ENCODE measurements at places on chromosomes 2 and 18.
A peak's percentile ranks its signal among the peaks of the same experiment; 100 is the strongest.

DNA sequence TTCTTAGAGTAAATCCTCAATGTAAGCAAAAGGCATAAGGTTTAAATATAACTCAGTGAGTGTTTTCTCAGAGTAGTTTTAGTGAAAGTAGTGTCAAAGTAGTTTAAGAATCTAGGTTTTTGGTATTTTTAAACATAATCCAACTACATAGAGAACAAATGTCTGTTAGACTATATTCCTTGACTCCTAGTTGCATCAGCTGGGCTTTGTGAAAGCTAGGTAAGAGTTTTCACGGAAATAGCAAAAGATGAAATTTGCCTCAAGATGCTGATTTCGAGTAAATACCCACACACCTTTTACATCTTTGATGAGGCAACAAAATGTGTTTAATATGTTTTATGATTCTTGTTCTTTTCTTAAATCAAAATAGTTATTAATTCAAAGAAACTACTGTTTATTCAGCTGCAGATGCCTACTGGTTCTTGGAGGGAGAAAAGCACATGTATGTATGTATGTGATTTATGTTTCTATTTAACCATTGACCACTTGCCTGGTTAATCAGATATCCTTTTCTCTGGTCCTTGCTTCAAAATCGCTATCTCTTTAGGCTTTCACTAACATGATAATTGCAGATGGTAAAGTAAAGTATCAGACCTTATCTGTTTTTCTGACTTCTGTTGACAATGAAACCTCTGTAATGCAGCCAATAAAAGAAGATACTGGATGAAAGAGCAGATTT lies 117.4 kb upstream of the NOSTRIN start:
- DNase-seq: no peak

DNA sequence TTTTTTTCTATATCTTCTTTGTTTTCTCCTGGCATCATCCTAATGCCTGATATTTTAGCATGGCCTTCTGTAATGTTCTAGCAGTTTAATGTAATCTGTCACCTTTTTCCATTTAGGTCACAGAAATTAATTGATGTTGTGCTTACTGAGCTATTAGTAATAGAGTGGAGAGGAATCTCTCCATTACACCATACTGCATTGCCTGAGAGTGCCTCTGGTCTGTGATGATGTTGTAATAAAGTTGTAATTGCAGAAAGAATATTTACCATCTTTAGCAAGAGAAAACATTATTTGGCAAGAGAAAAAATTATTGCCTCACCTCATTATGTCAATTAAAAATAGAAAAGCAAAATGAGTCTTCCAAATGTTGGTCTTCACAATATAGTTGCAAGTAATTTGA lies 213.2 kb downstream of the KCNJ3 start:
- no peak for DNase-seq

DNA sequence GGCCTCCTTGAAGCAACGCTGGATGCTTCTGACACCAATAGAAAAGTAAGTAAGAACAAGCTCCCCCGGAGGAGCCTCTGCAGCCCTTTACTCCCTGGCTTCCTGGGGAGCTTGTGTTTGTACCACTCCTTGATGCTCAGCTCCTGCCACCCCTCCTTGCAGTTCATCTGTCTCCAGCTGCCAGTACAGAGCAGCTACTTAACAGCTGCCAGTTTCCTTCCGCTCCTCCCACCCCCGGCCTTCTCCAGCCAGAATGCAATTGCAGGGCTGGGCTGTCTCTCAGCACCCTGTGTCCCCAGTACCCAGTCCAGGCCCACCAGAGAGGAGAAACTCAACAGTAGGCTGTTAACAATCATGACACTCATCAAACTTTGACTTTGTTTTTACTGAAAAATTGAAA lies 109.4 kb downstream of the AOX1 start:
- no peak for DNase-seq

DNA sequence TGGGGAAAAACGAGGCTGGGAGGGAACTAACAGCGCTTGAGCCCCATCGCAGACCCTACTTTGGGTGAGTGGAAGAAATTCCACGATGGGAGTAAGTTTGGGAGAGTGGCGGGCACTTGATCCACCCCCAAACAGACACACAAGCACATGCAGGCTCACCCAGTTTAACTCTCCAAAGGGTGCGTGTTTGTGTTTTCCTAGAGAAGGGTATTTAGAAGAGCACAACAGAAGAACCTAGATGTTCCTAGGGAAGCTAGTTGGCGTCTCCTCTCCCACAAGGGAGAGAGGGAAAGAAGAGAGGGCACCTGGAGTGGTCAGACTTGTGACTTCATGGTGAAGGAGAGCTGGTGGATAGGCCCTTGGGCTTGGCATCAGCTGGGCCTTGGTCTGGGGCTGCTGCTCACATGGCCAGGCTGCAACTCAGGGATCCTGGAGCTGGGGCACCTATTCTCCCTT lies 3.2 kb downstream of the GATA6 start:
- DNase-seq: no peak

GRCh38 chr2:24380820-24381219 lies 20.5 kb upstream of the ITSN2 start:
- DNase-seq: no peak

- peak; percentile 48 for DNase-seq
These were observed 89.0 kb downstream of the SPRED2 start for GRCh38 chr2:65343386-65343785.

DNA sequence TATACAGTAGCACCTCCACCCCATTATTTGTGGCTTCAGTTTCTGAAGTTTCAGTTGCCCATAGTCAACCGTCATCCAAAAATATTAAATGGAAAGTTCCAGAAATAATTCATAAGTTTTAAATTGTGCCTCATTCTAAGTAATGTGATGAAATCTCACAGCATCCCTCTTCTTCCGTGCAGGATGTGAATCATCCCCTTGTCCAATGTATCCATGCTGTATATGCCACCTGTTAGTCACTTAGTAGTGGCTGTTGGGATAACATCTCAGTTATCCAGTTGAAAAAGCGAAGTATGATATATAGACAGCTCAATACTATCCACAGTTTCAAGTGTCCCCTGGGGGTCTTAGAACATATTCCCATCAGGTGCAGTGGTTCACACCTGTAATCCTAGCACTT lies 119.1 kb upstream of the OTX1 start:
- DNase-seq: no peak
